Nephron progenitor cell (in vitro differentiated cells): ENCODE measurements at places on chromosomes 1 and 21.
A peak's percentile ranks its signal among the peaks of the same experiment; 100 is the strongest.

GRCh38 chr21:45328198-45329091, 40.8 kb upstream of the POFUT2 start:
- no peak for DNase-seq

DNA sequence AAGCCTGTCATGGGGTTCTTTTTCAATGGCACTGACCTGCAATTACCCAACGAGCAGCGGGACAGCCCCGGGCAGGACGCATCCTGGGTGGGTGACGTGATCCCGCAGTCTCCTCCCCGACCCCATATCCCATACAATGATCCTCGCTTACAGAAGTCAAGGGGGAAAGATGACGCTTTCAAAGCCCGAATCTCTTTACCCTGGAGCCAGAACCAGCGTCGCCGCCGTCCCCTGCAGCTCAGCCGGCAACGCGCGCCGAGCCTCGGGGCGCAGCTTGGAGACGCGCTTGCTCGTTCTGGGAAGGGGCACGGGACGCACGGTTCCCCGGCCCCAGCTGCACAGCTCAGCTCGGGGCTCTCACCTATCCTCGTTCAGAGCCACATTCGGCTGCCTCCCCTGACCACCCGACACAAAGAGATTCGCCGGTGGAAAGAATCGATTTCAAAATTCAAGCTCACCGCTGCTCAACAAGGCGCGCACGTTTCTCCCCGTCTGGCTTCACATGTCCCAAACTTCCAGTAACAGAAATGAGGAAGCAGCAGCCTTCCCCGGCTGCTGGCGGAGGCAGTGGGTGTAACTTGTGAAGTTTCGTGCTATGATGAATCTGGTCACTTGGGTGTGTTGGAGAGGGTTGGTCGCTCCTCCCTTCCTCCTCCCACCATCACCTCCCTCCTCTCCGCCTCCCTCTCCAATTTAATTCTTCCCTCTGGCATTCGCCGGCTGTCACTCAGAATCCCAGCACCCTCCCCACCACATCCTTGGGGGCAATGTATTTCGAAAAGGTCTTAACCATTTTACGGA, at the start of gene TIAM1:
TSS of gene TIAM1 (minus strand) at position 582 of the 801 bp plus-strand sequence. CDS start 77,289 bp downstream, outside the sequence.
- DNase-seq = peak; percentile 51

- no peak for DNase-seq
These were observed 65.3 kb downstream of the VAV3 start for GRCh38 chr1:107899655-107900054.

DNA sequence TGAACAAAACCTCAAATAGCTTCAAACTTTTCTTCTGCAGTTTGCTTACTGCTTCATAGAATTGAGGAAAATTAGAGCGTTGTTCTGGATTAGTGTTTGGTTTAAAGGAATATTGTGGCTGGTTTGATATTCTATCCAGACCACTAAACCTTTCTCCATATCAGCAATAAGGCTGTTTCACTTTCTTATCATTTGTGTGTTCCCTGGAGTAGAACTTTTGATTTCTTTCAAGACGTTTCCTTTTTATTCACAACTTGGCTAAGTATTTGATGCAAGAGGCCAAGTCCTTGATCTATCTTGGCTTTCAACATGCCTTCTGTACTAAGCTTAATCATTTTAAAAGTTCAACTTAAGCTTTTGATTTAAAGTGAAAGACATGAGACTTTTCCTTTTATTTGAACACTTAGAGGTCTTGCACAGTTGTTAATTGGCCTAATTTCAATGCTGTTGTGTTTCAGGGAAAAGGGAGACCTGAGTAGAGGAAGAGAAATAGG, 359.1 kb downstream of the S1PR1 start:
- DNase-seq = no peak

DNA sequence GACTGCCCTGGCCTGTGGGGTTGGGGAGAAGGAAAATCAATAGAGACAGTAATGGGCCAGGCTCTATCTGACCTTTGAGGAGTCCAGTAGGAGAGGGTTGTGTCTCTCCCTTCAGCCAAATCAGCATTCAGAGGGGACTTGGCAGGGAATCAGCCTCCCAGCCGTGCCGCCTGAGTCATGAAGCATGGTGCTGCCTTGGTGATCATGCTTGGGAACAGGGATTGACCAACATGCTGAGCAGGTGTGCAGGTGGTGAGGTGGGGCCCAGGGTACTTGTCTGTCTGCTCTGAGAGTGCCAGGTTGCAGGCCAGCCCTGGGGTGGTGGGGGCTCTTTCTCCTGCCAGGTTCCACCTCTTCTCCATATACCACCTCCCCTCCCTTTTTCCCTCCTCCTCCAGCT, 58.9 kb upstream of the TLR5 start:
- DNase-seq = no peak

DNA sequence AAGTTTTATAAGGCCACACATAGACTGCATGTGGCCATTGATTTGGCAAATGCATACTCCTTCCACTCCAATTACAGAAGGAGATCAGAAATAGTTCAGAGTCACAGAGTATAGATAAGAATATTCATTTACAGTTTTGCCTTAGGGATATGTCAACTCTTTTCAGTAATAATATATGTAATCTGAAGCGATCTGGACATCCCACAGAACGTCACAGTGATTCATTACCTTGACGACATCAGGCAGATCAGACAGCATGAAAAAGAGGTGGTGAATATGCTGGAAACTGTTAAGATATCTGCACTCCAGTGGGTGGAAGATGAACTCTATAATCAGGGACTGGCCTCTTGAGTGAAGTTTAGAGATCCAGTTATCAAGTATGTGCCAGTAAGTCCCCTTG, 240.4 kb downstream of the DPYD start:
- DNase-seq = no peak

GRCh38 chr1:29202584-29203340, 21.1 kb upstream of the SRSF4 start:
- peak; percentile 97 for DNase-seq

DNA sequence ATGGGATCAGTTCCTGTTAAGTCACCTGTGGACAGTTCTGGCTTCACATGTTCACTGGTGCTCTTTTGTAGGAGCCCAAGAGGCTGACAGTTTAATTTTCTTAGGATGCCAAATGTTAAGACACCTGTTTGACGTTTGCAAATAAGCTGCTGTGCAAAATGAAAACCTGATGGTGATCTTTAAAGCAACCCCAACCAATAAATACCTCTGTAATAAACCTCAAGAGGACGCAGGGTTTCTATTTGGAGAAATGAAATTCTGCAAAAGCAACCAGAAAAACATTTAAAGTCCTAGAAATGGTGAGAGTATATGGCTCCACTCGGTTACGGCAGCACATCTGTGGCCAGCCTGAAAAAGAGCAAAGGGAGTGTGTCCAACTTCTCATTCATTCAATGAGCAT, 5.7 kb upstream of the RHEX start:
- DNase-seq = no peak

DNA sequence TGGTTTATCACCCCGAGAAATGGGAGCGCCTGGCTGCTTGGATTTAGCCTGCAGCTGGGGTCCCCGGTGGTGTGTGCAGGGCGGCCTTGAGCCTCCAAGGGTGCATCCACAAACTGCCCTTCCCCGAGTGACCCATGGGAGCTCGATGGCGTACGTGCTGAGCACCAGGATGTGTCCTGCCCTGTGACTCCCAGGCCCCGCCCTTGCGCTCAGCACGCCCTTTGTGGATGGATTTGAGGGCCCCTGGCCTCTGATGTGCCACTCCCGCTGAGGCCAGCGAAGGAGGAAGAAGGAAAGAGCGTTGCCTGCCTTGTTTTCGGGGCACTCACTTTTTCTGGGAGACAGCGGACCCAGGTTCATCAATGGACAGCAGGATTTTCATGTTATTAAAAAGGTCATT, 1.7 kb upstream of the TFF3 start:
- DNase-seq = no peak
